ENCODE measurements at places on chromosomes 1 and 21. TPM values are rescaled to one million over a fixed set of nuclear protein-coding genes. Genes with fewer than 3 reads are reported as not detected.
A peak's percentile ranks its signal among the peaks of the same experiment; 100 is the strongest.

The RGS7 gene
- total RNA-seq, result 0.63 TPM

The DCDC2B gene
- not detected for total RNA-seq

The AMY2B gene
- total RNA-seq, result 17.1 TPM

The GJA9 gene
- 0.09 TPM for total RNA-seq

The EPHA10 gene
- not detected for total RNA-seq

DNA sequence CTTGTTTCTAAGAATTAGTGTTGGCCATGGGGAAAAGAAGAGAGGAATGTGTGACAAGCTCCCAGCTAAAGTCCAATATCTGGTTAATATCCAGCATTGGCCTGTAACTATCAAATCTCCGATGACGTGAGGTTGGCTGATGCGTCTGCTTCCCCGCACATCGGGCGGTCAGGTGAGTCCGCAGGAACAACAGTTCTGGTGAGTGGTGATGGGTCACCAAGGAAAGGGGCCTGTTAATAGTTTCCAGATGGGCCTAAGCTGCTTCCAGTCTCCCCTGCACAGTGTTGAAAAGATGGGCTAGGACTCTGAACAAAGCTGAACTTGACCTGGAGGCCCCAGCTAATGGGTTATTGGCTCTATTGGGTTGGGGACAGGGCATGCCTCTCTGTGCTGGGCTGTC, 193.1 kb upstream of the EDN2 start:
- no peak for DNase-seq

GRCh38 chr1:72724951-72725861, 442.9 kb upstream of the NEGR1 start:
- DNase-seq, result no peak

DNA sequence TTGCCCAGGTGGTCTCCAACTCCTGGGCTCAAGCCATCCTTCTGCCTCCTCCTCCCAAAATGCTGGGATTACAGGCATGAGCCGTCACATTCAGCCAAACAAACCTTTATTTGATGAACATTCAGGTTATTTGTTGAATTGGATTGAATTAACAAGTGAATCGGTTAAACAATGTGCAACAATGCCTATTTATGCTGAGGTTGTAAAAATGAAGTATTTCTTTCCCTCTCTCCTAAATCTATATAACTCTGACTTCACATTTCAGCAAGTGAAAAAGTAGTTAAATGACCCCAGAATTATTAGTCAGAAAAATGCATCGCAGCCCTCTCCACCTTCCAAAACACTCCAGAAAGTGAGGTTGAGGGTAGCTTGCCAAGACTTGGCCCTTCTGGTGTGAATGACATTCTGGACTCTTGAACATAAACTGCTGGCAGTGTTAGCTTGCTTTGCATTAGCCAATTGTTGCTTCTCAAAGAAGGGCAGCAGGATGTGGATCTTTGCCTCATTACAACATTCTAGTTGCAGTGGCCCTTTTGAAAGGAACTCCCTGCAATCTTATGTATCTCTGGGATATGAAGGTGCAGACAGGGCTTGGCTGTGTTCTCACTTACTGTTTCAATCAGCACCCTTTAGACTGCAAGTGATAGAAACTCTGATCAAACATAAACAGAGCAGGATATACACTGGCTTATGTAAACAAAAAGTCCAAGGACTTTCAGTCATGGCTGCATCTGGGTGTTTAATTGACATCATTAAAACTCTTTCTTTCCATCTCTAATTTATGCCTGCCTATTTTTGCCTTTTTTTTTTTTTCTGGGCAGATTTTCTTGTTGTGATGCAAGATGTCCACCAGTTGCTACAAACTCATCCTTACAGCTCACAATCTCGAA, 22.4 kb downstream of the EDN2 start:
- DNase-seq, result peak; percentile 78

DNA sequence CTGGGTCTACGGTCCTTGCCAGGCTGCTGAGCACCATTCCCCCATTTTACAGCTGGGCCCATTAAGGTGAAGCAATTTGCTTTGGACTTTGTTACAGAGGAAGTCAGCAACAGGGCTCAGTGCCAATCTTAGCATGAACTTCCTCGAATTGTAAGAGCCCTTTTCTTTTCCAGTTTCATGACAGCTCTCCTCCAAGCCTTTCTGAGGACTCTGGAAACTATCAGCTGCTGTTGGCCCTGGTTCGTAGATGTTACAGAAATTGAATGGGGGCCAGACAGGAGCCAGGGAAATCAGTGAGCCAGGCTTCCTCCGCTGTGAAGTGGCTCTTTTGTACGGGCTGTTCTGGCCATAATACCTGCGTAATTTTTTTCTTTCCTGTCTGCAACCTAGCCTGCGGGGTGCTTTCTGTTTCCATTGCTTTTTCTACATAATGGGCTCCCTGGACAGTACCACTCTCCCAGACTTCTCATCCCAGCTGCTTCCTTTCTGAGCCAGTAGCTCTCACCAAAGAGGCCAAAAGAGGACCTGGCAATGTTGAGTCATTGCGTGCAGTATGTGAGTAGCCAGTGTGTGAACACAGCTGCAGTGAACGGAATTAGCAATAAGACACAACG, 386.3 kb downstream of the DISC1 start:
- DNase-seq, result peak; percentile 81

DNA sequence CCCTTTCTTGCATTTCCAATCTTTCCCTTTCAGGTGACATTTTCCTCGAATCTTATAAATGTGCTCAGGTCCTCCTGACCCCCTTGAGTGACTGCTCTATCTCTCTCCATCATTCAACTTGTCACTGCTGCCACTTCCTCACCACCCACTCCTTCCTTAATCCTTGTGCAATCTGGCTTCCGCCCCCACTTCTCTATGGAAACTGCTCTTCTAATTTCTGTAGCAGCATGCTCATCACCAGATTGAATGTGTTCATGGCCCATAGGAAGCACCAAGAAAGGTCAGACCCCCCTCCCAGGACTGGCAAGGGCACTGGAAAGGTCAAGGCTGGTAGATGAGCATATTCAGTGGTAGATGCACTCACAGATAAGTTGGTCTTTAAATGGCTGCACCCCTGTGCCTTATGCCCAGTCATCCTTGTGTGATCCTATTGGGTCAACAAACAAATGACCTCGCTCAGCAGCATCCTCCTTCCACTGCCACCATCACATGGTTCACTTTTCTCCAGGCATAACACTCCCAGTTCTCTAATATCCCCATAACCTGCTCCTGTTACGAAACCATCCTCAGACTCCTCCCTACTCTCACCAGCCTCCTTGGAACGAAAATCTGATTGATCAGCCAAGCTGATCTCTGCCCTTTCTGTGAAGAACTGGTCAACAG, 288.5 kb upstream of the POU3F1 start:
- no peak for DNase-seq

The S100B gene
- total RNA-seq, result 1.2 TPM

- no peak for DNase-seq
These were observed 270.0 kb downstream of the TRABD2B start for GRCh38 chr1:47727051-47727696.

The NUCKS1 gene
- total RNA-seq, result 253 TPM

GRCh38 chr1:24555591-24556413, at the start of gene NCMAP:
TSS of gene NCMAP (plus strand) at chr1:24556087. CDS start at chr1:24595431, 39,344 bp downstream.
- no peak for DNase-seq

- no peak for DNase-seq
These were observed 5.4 kb downstream of the NUAK2 start for GRCh38 chr1:205316161-205316566.

GRCh38 chr1:90973897-90974798, 47.7 kb downstream of the ZNF644 start:
- DNase-seq, result peak; percentile 66

GRCh38 chr1:110554871-110555801, 36.2 kb upstream of the KCNA10 start:
- DNase-seq, result no peak

Data from fibroblast of the aortic adventitia (primary cell).